HT1080 (cell line): ENCODE measurements at places on chromosomes 1 and 21. TPM values are rescaled to one million over a fixed set of nuclear protein-coding genes. Genes with fewer than 3 reads are reported as not detected.

KIAA1614 gene
- total RNA-seq: 0.11 and 0.40 TPM in 2 replicates

GRCh38 chr1:109906160-109906838 lies 4.3 kb upstream of the CSF1 start:
- DNase-seq: no peak

AK5 gene
- 6.3 and 14.9 TPM in 2 replicates for total RNA-seq

DNA sequence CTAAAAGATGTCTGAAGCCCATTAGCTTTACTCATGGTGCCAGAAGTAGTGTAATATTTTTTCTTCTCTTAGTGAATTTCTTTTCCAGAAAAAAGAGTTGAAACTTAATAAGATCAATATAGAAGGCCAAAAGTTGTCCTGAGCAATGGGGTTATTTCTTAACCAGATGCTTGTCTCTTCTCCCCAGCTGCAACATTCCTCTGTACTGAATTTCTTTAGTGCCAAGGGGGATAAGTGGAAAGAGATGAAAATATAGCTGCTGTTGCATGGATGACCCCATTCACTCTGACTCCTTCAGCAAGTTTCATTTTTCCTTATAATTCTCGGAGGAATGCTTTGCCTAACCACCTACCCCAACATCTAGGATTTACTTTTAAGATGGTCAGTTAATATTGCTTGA lies 675.0 kb downstream of the USP25 start:
- DNase-seq: no peak

TCHHL1 gene
- total RNA-seq: not detected in 2 replicates

CDA gene
- 5.8 and 15.0 TPM in 2 replicates for total RNA-seq

DNA sequence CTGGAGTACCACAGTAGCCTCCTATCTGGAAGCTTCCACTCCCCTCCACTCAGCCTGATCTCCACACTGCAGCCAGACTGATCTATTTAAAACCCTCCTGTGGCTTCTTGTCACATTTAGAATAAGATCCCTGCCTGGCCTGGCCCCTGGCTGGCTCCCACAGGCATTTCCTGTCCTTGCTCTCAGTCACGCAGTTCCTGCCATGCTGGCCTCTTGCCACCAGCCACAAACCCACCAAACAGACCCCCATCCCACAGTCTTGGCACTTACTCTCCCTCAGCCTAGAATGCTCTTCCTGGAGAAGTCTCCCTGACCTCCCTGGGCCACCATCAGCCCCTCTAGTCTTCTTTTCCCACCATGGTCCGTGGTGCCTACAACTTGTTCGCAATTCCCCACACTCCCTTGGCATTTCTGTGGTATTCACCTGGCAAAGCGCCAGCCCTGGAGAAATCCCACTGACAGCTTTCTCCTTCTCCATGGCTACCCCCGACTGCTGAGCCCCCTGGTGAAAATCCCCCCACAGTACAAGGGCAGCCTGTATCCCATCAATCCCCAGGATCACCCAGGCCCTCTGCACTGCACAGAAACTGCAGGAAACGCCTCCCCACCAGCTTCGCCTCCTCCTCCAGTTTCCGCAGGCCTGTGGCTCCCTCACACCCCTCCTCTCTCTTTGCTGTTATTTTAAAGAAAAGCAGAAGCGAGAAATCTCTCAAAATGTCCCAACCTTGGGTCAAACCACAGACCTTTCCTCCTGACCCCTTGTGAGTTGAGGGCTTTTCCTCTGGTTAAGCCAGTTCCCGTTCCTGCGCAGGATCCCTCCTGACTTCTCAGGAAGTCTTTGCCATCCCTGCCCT lies 94.5 kb downstream of the SYT2 start:
- DNase-seq: peak; percentile 80

GBP6 gene
- not detected in 2 replicates for total RNA-seq

DNA sequence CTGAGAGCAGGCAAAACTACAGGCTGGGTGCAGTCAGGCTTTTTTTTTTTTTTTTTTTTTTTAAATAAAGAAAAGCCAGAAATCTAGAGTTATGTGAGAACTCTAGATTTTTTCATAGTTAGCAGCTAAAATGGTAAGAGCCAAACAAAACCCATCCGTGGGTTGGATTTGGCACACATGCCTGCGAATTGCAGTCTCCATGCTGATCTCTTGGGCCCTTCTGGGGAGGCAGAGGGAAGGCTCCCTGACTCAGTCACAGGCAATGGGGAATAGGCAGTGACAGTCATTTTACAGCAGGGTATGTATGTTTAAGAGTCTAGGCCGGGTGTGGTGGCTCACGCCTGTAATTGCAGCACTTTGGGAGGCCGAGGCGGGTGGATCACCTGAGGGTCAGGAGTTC lies 2.6 kb downstream of the TXLNA start:
- no peak for DNase-seq

- DNase-seq: no peak
Measured at GRCh38 chr1:97796711-97797110, 124.1 kb downstream of the DPYD start.

GRCh38 chr1:88399690-88400089 lies 284.4 kb upstream of the PKN2 start:
- no peak for DNase-seq

DNA sequence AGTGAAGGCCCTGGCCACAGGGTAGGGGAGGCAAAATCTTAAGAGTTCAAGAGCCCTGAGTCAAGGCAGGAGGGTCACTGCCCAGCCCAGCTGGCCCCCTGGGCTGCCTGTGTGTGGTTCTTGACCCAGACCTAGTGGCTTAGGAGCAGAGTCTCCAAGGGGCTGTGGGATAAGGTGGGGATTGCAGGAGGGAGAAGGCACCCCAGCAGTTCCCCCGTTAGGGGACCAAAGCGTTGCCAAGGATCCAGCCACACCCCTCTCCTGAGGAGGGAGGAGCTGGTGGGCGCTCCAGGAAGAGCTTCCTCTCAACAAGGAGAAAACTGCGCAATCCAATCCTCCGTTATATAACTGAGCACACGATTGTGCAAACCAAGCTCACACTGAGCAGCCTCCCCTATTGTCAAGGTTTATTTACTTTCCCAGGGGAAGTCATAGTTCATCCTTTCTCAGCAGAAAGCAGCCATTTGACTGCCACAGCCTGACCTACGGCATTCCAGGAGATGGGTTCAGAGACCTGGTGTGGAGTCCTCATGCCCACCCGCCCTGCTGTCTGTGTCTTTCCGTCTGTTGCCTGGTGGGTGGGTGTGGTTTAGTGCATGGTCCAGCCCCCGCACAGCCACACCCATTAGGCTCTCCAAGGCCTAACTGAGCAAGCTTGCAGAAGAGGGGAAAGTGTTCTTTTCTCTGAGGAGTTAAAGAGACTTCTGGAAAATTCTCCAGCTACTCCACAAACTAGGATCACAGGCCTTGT lies 3.5 kb downstream of the EPHX1 start:
- no peak for DNase-seq

DNA sequence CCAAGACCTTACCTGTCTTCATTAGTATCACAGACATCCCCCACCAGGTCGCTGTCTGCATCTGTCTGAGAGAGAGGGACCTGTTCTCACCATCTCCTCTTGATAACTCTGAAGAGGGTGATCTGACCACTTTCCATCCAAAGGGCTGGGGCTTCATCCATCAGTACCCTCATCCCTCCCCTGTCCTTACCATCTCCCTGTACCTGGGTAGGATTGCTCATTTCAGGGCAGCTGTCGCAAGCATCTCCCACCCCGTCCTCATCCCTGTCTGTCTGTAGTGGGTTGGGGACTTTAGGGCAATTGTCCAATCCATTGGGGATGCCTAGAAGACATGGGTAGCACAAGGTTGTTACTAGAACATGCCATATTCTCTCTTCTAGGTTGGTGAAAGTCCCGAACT lies 7.9 kb downstream of the THBS3 start:
- DNase-seq: no peak

SPATA21 gene
- not detected in 2 replicates for total RNA-seq
